Effector CD4-positive, alpha-beta T cell (primary cell): ENCODE measurements at places on chromosomes 2 and 18.
A peak's percentile ranks its signal among the peaks of the same experiment; 100 is the strongest.

DNA sequence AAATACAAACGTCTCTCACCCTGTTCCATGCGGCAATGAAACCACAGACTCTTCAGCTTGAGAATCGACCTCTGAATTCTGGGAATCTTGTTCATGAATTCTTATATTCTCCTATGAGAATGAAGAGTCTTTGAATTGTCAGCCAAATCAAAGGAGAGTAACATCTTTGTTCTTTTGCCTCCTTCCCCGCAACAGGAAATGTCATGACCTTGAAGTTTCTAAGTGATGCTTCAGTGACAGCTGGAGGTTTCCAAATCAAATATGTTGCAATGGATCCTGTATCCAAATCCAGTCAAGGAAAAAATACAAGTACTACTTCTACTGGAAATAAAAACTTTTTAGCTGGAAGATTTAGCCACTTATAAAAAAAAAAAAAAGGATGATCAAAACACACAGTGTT, 21.8 kb downstream of the TNFAIP6 start:
- no peak for DNase-seq

GRCh38 chr2:219724628-219725027, 97.2 kb downstream of the SLC4A3 start:
- DNase-seq = no peak

- no peak for DNase-seq
Measured at GRCh38 chr2:36172824-36173223, 182.8 kb upstream of the CRIM1 start.

DNA sequence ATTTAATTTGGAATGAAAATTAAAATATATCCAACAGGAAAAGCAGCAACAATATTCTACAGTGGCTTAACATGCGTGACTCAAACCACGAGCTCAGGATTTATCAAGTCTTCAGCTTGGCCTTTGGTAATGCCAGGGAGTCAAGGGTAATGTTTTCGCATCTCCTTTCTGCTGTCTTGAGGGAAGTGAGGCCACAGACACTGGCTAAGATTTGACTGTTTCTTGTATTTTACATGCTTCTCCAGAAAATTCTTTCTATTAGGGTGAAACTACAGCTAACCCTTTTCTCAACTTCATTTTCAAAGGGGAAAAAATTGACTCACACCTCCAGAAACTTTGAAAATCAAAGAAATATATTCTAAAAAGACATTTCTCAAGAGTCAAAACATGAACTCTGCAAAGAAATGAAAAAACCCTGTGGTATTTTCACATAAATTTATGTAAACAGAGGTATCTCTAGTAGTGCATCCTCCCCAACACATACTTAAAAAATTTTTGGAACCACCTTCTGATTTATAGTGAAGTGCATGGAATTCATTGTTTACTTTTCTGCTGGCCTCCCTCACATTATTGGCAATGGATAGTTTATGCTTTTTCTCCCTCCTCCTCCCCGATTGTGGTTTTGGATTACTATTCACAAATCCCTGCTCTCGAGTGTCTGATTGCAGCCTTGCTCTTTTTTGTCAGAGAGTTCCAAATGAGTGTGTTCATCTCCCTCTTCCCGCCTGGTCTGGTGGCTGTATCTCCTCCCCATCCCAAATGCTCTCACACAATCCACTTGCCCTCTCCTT, 48.7 kb downstream of the DPP4 start:
- DNase-seq = no peak

DNA sequence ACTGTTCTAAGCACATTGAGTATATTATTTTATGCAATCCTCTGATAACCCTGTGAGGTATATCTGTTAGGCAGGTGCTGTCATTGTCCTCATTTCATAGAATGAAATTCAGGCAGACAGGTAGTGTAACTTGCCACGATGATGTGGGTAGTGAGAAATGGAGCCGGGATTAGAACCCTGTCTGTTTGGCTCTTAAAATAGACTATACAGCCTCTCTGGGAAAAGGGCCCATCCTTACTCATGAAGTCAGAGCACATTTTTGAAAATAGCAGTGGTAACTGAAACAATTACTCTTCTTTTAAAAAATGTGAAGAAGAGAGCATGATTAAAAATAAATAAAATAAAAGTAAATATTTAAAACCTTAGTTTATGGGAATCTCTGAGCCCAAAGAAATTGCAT, 23.0 kb downstream of the FAM171B start:
- no peak for DNase-seq

GRCh38 chr2:219418155-219419011, at the start of gene DES:
Gene DES (plus strand): TSS chr2:219418377. CDS start chr2:219418463, 86 bp downstream.
- no peak for DNase-seq

GRCh38 chr2:3160751-3161330, 216.8 kb downstream of the EIPR1 start:
- no peak for DNase-seq

GRCh38 chr2:129765326-129765677, 214.2 kb upstream of the RAB6C start:
- DNase-seq = no peak

DNA sequence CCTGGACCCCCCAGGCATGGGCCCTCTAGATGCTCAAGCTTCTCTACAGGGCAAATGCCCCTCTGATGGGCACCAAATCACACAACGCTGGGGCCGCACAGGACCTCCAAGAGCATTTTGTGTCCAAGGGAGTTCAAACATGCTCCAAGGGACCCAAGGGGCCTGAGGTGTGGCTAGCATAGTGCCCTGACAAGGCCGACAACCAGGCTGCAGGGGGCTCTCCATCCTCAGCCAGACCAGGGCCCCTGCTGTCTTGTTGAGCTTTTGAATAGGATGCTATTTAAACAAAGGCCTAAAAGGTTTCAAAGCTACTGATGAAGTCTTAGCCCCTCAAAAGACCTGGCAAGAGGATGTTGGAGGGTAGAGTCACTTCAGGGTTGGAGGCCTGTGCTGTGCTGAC, 33.1 kb downstream of the EN1 start:
- no peak for DNase-seq

DNA sequence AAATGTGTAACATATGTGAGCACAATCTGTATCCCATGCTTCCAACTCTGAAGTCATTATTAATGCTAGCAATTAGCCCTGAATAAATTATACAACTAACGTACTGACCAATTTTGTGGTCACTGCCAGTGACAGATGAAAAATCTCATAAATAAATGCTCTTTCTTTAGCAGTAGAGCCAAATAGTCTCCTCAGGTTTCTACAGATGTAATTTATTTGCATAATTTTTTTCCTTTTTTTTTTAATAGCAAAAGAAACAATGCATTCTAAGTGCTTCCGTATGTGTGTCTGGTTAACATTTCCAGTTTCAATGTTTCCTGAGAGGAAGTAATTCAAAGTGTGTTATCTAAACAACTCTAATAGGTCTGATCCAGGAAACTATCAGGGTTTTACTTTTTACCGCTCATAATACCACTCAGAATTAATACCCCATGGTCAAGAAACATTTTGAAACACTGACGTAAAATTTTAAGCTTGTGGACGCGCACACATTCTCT, 108.4 kb downstream of the MEP1B start:
- no peak for DNase-seq

GRCh38 chr18:45957100-45957499, 10.0 kb downstream of the EPG5 start:
- DNase-seq = no peak

DNA sequence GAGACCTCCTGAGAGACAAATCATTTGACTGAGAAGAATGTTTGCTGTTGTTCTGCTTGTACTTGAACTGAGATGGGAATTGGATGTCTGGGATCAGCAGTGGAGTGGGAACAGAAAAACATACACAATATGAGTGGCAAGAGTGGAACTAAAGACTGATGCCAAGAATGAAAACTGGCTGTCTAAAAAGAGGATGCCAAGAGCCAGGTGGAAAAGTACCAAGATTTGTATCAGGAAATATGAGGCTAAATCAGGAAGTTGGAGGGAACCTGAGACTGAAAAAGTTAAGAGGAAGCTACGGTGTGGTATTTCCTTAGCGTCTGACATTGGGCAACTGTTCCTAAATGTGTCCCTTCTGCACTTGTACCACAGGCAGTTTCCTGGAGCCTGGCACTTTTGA, 440.9 kb upstream of the CELF4 start:
- no peak for DNase-seq

DNA sequence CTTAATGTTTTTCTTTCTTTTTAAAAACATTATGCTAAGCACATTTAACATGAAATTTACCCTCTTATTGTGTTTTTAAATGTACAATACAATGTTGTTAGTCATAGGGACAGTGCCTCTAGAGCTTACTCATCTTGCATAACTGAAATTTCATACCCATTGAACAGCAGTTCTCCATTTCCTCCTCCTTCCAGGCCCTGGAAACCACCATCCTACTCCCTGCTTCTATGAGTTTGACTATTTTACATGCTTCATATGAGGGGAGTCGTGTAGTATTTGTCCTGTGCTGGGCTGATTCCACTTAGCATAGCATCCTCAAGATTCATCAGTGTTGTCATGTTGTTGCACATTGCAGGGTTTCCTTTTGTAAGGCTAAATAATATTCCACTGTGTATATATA, 92.6 kb downstream of the SPATS2L start:
- DNase-seq = no peak

DNA sequence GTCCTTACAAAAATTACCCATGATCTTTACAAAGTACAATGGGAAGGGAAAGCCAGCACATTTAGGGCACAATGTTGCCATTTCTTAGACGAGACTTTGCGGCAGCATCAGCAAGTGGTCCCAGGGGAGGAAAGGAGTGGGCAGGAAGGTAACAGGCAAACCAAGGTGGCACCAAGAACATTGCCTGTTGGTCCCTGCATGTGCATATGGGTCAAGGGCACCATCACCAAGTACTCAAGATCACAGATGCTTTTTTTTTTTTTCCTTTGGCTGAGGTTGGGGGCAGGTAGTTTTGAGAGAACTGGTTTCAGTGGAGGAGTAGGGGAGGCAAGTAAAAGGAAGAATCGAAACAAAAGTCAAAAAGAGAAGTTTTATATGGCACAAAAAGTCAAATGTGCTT, 752 bp upstream of the CYTIP start:
- no peak for DNase-seq

DNA sequence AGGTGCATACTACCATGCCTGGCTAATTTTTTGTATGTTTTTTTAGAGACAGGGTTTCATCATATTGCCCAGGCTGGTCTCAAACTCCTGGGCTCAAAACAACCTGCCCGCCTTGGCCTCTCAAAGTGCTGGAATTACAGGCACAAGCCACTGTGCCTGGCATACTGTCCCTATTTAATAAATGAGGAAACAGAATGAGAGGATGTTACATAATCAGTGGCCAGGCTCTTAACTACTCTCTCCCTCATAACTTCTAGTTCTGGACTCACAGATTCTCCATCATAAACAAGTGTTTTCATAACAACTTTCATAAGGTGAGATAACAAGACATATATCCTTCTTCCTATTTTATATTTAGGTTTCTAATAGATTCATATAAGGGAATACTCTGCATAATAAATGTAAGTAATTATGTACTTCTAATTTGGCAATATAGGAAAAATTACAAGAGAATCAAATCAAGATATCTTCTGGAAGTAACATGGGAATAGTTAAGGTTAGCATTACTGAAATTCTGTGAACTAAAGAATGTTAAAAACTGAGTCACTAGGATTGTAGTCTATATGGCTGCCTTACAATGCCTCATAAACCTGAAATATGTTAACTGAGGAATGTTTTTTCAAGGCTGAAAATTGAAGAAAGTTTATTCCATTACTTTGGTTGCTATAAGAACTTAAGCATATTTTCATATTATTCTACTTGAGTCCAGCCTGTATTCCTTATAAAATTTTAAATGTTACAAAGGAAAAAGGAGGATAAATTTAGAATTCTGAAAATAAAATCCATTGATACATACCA, 71.3 kb downstream of the SLC25A12 start:
- no peak for DNase-seq

DNA sequence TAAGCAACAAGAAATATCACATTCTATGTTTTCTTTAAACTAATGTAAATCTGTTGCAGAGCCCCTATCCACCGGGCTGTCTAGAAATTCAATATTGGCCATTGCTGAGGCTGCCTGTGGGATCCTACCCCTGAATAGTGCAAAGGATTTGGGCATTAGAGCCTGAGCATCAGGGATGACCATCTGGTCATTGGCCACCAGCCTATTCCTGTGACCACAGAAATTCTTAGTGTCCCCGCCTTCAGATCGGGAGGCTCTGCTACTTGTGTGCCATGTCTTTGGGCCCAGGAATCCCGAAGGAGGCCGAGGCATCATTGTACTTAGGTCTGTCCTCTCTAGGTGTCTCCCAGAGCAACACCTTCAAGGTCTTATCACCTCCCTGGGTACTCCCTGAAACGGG, 73.8 kb downstream of the HRH4 start:
- no peak for DNase-seq

- DNase-seq = no peak
Measured at GRCh38 chr2:56860991-56861390, 677.2 kb downstream of the CCDC85A start.

GRCh38 chr2:55051026-55051866, 995 bp upstream of the RTN4 start:
- peak; percentile 25 for DNase-seq

GRCh38 chr2:163462993-163463392, 272.8 kb downstream of the FIGN start:
- no peak for DNase-seq

DNA sequence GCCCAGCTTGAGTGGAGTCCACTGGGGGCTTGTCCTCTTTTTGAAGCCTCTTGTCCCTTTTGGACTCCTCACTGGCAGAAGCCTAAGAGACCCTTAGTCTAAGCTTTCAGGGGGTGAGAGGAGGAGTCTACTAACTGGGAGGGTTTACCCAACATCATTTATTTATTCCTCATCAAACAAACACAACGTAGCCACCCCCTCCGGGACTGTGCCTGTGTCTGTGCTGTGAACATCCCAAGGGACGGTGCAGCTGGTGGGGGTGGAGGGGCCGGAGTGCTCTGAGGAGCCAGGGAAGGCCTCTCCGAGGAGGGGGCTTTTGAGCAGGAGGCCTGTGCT, 42.7 kb upstream of the TAF1B start:
- DNase-seq = no peak

GRCh38 chr18:44786688-44787087, 106.0 kb downstream of the SETBP1 start:
- DNase-seq = no peak

DNA sequence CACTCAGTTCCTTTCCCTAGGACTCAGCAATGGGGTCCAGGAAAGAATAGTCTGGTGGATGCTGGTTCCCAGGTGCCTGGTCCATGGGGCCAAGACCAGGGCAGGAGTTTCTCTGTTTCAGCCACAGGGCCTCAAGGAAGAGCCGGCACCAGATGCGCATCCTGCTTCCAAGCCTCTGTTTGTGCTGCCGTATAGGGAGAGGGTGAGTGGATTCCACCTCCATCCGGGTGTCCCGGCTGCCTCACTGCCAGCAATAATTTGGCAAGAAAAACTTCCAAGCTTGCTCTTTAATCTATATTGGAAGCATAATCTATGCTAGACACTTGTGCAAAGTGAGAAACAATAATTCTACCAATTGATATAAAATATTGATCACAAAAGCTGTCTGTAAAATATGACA, 261.2 kb upstream of the HS6ST1 start:
- no peak for DNase-seq

- DNase-seq = no peak
Measured at GRCh38 chr2:232525791-232526371, at the start of gene CHRND. Gene CHRND (plus strand): TSS chr2:232526160. CDS start chr2:232526216, 56 bp downstream.

GRCh38 chr2:25207078-25207545, 38.7 kb upstream of the POMC start:
- DNase-seq = no peak
